Activated CD8-positive, alpha-beta T cell treated with anti-CD3 and anti-CD28 coated beads, Interleukin-2, amount 10 ng/mL, durations not matched to agents 7 days and 5 days (primary cell): ENCODE measurements at places on chromosomes 13 and 19. TPM values are rescaled to one million over a fixed set of nuclear protein-coding genes. Genes with fewer than 3 reads are reported as not detected.

Gene GNG8
- not detected for total RNA-seq

- H3K4me1 ChIP-seq, result peaks cover 7% of the 10 kb centered on the region
- DNase-seq, result no peak
- H3K4me3 ChIP-seq, result no peak overlapping the region
- no peak overlapping the region for H3K27ac ChIP-seq
- H3K27me3 ChIP-seq, result no peaks in the 10 kb centered on the region
These were observed 17.6 kb downstream of the BCAT2 start for GRCh38 chr19:48793271-48793670.

Gene MAST1
- 1.3 TPM for total RNA-seq

GRCh38 chr13:21079761-21080592 lies 18.6 kb upstream of the LATS2 start:
- DNase-seq, result no peak
- H3K27me3 ChIP-seq, result peaks cover 19% of the 10 kb centered on the region
- no peak overlapping the region for H3K4me3 ChIP-seq
- no peaks in the 10 kb centered on the region for H3K36me3 ChIP-seq
- H3K4me1 ChIP-seq, result peaks cover 16% of the 10 kb centered on the region

Gene CDC42EP5
- total RNA-seq, result not detected

DNA sequence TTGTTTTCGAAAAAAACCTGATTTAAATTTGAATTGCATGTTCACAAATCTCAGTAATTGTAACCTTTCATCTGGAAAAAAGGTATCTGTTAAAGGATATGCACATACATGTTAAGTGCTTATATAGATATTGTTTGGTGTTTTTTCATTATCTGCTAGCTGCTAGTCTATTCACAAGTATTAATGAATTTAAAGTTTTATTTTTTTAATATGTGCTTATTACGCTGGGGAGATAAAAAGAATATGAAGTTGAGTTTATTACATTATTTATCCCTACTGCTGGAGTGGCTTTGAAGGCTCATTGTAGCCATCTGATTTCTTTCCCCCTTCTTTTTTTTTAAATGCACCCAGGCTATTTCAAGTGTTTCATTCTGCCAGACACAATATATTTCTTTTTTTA lies 3.9 kb upstream of the MAB21L1 start:
- H3K4me3 ChIP-seq, result no peak overlapping the region
- peaks cover 40% of the 10 kb centered on the region for H3K27me3 ChIP-seq
- no peak overlapping the region for H3K27ac ChIP-seq
- DNase-seq, result no peak

GRCh38 chr19:46442808-46443450 lies 14.2 kb upstream of the PNMA8C start:
- no peak overlapping the region for H3K27ac ChIP-seq
- no peak for DNase-seq
- no peaks in the 10 kb centered on the region for H3K4me1 ChIP-seq

- H3K4me1 ChIP-seq, result no peaks in the 10 kb centered on the region
- no peaks in the 10 kb centered on the region for H3K27me3 ChIP-seq
- no peak overlapping the region for H3K27ac ChIP-seq
- DNase-seq, result no peak
These were observed 16.3 kb downstream of the CHERP start for GRCh38 chr19:16525751-16526481.

Gene RPL36
- total RNA-seq, result 951 TPM

GRCh38 chr13:31227870-31228269 lies 28.1 kb downstream of the B3GLCT start:
- H3K4me1 ChIP-seq, result peaks cover 9% of the 10 kb centered on the region
- DNase-seq, result no peak
- H3K4me3 ChIP-seq, result no peak overlapping the region

DNA sequence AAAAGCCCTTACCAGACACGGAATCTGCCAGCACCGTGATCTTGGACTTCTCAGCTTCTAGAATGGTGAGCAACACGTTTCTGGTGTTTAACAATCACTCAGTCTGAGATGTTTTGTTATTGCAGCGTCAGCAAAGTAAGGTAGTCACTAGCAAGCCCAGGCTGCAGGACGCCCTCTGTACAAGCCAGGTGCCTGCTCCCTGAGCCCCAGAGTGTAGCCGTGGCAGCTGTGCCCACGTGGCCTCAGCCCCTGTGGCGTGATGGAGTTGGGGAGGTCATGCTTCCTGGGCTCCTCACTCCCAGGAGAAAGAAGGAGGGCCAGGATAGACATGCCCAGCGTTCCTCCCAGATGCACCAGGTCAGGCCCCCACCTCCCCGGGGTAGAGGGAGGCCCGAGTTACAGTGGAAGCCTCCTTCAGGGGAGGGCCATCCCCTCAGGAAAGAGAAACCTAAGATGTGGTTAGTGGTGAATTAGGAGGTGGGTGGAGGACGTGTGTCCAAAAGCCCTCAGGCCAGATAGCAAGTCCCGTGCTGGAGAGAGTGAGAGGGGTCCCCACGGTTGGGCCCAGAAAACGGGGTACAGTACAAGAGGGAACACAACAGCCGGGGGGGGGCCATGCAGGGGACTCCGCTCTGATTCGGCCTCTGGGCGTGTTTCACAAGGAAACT lies 169.6 kb upstream of the SOX1 start:
- H3K4me3 ChIP-seq, result no peak overlapping the region
- H3K4me1 ChIP-seq, result no peaks in the 10 kb centered on the region
- no peak for DNase-seq
- peaks cover 16% of the 10 kb centered on the region for H3K27me3 ChIP-seq

DNA sequence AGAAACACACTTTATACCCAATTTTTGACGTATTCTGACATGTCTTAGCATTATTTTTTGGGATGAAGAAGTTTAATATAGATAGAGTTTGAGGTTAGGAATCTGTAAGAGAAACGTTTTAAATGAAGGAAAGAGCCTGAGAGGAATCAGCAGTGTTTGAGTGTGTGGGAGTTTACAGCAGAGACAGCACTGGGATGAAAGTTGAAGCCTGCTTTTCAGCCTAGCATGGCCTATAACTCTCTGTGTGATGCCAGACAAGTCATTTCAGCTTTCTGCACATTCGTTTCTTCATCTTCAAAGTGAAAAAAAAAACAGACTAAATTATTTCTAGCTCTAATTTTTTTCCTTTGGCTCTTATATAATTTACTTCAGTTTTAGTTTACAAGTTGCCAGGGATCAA lies 177.1 kb downstream of the RGCC start:
- H3K4me1 ChIP-seq, result no peaks in the 10 kb centered on the region
- H3K27me3 ChIP-seq, result no peaks in the 10 kb centered on the region
- H3K36me3 ChIP-seq, result no peaks in the 10 kb centered on the region
- no peak for DNase-seq

DNA sequence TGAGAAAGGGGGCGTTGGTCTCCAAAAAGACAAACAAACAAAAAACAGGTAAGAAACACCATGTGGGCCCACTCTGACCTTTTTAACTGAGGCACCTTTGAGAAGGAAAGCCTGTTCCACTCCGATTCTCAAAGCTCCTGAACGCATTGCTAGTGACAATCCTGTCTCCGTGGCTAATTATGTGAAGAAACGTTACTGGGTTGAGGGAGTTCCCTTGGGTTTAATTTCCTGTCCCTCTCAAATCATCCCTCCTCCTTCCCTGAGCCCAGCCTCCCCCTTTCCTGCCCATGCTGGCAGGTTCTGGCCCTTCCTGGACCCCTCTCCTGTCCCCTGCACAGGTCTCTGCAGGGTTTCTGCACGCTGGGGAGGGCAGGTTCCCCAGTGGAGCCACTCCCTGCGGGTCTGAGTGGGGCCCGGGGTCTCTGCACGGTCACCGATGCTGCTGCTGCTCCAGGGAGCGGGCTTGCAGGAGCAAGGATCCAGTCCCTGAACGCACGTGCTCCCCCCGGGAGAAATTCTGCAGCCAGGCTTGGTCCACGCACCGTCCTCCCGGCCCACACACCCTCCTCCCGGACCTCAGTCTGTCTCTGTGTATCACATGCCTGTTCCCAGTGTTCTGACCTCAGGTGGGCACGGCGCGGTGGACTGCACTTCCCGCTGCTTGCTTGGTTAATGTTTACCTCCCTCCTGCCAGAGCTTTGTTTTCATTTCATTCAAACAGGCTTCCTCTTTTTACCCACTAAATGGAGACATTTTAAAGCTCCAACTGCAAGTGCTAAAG lies 76.4 kb upstream of the MCF2L start:
- no peak overlapping the region for H3K27ac ChIP-seq
- DNase-seq, result no peak
- peaks cover 11% of the 10 kb centered on the region for H3K27me3 ChIP-seq
- peaks cover 10% of the 10 kb centered on the region for H3K4me1 ChIP-seq
- no peaks in the 10 kb centered on the region for H3K36me3 ChIP-seq

DNA sequence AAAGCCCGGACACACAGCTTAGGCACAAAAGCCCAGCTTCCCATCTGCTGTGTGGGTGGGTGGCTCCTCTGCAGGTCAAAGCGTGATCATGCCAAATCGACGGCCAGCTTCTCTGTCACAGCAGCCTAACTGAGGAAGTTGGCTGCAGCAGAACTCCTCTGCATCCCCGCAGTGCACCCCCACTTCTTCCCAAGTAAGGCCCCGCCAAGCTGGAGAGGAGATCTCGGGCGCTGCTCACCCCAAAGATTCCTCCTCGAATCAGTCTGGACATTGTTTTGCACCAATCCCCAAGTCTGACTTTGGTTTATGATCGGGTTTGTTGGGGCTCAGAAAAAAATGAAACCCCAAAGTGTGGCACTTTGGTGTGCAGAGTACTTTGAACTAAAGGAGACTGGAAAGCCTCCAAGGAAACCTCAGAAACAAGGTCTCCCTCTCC lies 19.7 kb upstream of the CPB2 start:
- peaks cover 37% of the 10 kb centered on the region for H3K36me3 ChIP-seq
- peak overlapping the region; percentile 57 for H3K27ac ChIP-seq
- no peaks in the 10 kb centered on the region for H3K27me3 ChIP-seq
- DNase-seq, result no peak
- no peak overlapping the region for H3K4me3 ChIP-seq
- peaks cover 32% of the 10 kb centered on the region for H3K4me1 ChIP-seq

GRCh38 chr19:32824916-32825608 lies 44.5 kb downstream of the SLC7A9 start:
- no peak for DNase-seq
- no peak overlapping the region for H3K27ac ChIP-seq
- peaks cover 6% of the 10 kb centered on the region for H3K4me1 ChIP-seq
- H3K36me3 ChIP-seq, result no peaks in the 10 kb centered on the region

DNA sequence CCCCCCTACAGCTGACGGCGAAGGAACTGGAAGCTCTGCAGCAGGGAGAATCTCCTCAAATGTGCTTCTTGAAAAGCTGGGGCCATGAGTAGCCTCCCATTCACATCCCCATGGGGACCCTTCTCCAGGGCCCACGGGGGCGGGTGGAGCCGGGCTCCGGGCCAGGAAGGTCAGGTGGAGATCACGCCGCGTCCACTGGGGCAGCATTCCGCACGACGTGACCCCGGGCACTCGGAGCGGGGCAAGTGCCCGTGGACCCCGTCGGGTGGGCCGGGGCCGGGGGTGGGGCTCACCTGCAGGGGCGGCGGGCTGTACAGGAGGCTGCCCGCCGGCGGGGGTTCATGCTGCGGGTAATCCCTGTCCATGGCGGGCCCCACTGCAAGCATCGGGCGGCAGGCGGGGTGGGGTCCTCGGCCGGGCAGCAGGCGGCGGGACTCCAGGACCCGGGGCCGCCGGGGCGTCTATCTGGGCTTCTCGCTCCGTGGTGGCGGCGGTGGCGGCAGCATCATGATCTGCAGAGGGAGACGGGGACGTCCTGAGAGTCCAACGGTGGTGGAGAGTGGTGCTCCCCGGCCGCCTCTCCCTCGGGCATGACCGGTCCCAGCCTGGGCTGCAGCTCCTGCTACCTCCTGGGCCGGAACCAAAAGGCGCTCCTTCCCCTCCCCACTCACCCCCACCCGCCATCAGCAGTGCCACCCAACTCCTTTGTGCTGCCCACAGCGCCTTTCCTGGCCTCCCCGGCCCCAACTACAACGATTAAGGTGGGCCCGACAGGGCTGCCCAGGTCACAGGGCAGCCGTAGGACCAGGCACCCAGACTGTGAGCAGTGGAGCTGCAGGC lies 20.0 kb downstream of the SBNO2 start:
- H3K27ac ChIP-seq, result no peak overlapping the region
- peaks cover 8% of the 10 kb centered on the region for H3K36me3 ChIP-seq
- no peaks in the 10 kb centered on the region for H3K4me1 ChIP-seq

- H3K27me3 ChIP-seq, result no peaks in the 10 kb centered on the region
- H3K27ac ChIP-seq, result no peak overlapping the region
- H3K4me3 ChIP-seq, result no peak overlapping the region
- peaks cover 4% of the 10 kb centered on the region for H3K4me1 ChIP-seq
- DNase-seq, result no peak
These were observed 319.5 kb downstream of the SHISA2 start for GRCh38 chr13:25732111-25732865.

- H3K27me3 ChIP-seq, result no peaks in the 10 kb centered on the region
- H3K4me3 ChIP-seq, result peak within 1 kb of the TSS; percentile 100
- H3K27ac ChIP-seq, result peak within 1 kb of the TSS; percentile 99
- H3K36me3 ChIP-seq, result peaks cover 56% of the 10 kb centered on the region
- peaks cover 57% of the 10 kb centered on the region for H3K4me1 ChIP-seq
These were observed at the start of gene MAP4K1 for GRCh38 chr19:38617764-38618589. TSS of gene MAP4K1 (minus strand) at chr19:38617953. CDS start at chr19:38617895, 58 bp downstream.

- peaks cover 5% of the 10 kb centered on the region for H3K4me1 ChIP-seq
- no peak for DNase-seq
- no peak overlapping the region for H3K4me3 ChIP-seq
- H3K27ac ChIP-seq, result no peak overlapping the region
- no peaks in the 10 kb centered on the region for H3K27me3 ChIP-seq
These were observed 29.8 kb downstream of the DPF1 start for GRCh38 chr19:38194061-38194701.
